ENCODE measurements at places on chromosomes 7 and 10. TPM values are rescaled to one million over a fixed set of nuclear protein-coding genes. Genes with fewer than 3 reads are reported as not detected.

NAT16 gene
- 0.15 TPM for total RNA-seq

BLOC1S2 gene
- total RNA-seq = 39.3 TPM

GNGT1 gene
- total RNA-seq = not detected

HYAL4 gene
- not detected for total RNA-seq

VSTM4 gene
- total RNA-seq = 0.13 TPM

NEBL gene
- total RNA-seq = 32.3 TPM

PALS2 gene
- total RNA-seq = 48.2 TPM

POLR3A gene
- 26.3 TPM for total RNA-seq

FXYD4 gene
- not detected for total RNA-seq

RNF148 gene
- total RNA-seq = not detected

SEM1 gene
- total RNA-seq = 67.8 TPM

GPNMB gene
- total RNA-seq = 2.1 TPM

SLC35G1 gene
- 13.6 TPM for total RNA-seq

PAPOLB gene
- total RNA-seq = not detected

CALML3 gene
- total RNA-seq = not detected

IL2RA gene
- 0.33 TPM for total RNA-seq

PRKG1 gene
- 0.92 TPM for total RNA-seq

MKX gene
- total RNA-seq = not detected

BTRC gene
- 22.1 TPM for total RNA-seq

HHEX gene
- 10.1 TPM for total RNA-seq

ASIC3 gene
- 1.3 TPM for total RNA-seq

PNLIP gene
- 1.5 TPM for total RNA-seq

TFR2 gene
- total RNA-seq = 9.1 TPM

TAS2R41 gene
- total RNA-seq = not detected

AKR1C1 gene
- total RNA-seq = 0.31 TPM

CPA5 gene
- total RNA-seq = not detected

ERVW-1 gene
- total RNA-seq = not detected

RBP4 gene
- total RNA-seq = 6.9 TPM

ARHGEF35 gene
- total RNA-seq = 12.0 TPM

TACC2 gene
- 133 TPM for total RNA-seq

SEMA3D gene
- total RNA-seq = 11.5 TPM

IRF5 gene
- total RNA-seq = 8.8 TPM

RNF133 gene
- total RNA-seq = not detected

GRIFIN gene
- total RNA-seq = not detected

NPC1L1 gene
- not detected for total RNA-seq

LRRN3 gene
- 0.15 TPM for total RNA-seq

SPDYE9 gene
- total RNA-seq = not detected

PITX3 gene
- 0.49 TPM for total RNA-seq

RPEL1 gene
- total RNA-seq = 0.10 TPM

PON2 gene
- 116 TPM for total RNA-seq

NKX1-2 gene
- total RNA-seq = 0.15 TPM

CCT6A gene
- total RNA-seq = 324 TPM

SLC18A3 gene
- not detected for total RNA-seq
